Urothelium cell line (cell line): ENCODE measurements at places on chromosomes 13 and 19.

DNA sequence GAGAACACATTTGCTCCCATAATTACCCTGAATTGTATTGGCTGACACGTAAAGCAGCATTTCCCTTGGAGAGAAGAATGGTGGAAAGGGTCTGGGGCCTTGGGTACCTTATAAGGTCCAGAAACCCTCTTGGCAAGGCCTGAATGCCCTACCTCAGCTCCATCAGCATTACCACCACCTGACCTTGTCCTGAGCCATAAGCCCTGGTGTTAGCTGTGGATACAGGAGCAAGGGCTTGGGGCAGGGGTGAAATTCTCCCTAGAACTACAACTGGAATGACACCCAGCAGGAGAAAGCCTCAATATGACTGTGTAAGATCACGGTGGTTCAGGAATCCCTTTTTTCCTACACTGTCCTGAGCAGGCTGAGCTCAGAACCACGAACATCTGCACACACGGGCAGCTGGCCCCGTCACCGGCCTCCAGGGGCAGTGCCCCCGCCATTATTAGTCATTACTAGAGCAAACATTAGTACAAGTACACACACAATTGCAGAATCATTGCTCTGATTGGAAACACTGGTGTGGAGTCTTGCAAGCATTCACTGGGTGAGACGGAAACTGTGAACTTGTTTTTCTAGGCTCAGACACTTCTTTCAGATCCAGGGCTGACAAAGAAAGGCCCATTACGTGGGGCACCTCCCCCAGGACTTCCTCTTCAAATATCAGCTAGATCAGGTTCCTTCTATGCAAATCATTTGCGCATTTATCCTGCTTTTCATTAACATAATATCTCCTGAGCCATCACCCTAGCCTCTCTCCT lies 26.8 kb upstream of the MTIF3 start:
- DNase-seq = peak; percentile 29

DNA sequence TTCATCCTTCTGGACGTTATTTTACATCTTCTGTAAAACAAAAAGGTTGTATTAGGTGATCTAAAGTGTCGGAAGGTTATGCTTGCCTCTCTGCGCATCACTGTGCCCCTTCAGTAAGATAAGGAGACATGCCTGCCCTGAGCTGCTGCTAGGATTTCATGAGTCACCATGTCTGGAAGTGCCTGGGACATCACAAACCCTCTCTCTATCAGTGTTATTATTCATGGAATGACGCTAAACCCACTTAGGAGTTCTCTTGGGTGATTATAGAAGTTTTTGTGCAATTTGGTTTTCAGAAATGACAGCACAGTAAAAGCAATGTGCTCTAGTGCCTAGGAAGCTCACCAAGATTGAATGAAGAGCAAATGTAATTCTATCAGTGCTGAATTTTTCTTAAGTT lies 617.7 kb downstream of the DCT start:
- DNase-seq = peak; percentile 36

DNA sequence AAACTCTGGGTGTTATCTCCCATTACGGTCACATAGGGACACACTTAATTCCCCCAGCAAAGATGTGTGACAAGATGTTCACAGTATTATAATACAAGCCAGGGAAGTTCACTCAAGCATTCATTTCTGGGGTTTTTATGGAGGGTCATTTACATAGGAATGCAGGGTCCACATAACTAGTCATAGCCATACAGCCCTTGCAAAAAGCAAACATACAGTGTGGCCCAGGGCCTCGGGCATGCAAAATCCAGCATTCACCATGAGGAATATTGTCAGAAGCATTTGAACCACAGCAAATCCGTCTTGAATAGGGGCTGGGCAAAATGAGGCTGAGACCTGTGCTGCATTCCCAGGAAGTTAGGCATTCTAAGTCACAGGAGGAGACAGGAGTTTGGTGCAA lies 13.0 kb upstream of the ZNF460 start:
- no peak for DNase-seq

DNA sequence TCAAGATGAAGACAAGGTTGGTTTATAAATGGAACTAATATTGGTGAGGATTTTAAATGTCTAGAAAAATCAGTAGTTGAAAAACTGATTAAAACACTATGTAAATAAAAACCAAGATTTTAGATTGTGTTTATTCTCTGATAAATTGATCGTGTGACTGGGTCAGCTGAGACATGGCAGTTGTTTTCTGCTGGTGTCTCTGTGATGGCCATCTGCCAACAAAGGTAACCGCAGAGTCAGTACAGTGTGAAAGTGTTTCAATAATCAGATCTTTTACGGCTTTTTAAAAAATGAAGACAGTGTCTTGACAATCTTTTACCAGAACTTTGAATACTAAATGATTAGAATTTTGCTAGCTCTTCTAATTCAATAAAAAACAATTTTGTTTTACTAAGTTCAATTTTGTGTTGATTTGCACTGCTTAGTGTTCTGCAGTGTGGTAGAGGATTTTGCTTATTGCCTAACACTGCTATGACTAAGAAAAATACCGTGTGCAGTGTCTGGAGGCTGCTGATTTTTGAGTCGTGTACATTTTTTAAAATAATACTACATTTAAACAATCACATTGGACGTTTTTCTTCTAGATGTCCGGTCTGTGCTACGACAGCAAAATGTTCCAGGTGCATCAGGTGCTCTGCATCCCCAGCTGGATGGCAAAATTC lies 32.7 kb upstream of the GPR183 start:
- no peak for DNase-seq

DNA sequence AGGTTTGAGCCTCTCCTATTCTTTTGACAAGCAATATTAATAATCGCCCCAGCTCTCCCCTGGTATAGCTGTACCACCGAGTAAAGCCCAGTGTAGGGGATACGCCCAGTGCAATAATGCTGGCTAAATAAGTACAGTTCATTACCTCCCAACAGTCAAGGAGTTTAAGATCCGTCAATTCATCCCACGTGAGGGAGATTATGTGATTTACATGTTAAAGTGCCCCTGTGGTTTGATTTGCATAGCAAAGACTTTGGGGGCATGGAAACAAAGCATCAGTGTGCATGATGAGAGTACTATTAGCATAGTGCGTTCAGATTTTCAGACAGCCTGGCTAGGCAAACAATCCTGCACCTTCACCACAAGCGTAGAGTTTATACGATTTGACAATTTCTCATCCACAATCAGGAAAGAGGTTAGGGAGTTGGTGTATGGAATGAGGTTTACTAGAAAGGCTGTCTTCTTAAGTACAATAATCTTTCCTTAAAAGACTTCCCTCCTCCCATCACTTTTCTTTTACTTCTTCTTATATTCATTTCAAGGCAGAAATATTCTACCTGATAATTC lies 754.0 kb downstream of the DIAPH3 start:
- no peak for DNase-seq

- DNase-seq = no peak
Observed at GRCh38 chr13:46106839-46107371, 2.1 kb upstream of the CPB2 start.

- DNase-seq = no peak
Observed at GRCh38 chr19:32876919-32877285, 7.3 kb upstream of the SLC7A9 start.

DNA sequence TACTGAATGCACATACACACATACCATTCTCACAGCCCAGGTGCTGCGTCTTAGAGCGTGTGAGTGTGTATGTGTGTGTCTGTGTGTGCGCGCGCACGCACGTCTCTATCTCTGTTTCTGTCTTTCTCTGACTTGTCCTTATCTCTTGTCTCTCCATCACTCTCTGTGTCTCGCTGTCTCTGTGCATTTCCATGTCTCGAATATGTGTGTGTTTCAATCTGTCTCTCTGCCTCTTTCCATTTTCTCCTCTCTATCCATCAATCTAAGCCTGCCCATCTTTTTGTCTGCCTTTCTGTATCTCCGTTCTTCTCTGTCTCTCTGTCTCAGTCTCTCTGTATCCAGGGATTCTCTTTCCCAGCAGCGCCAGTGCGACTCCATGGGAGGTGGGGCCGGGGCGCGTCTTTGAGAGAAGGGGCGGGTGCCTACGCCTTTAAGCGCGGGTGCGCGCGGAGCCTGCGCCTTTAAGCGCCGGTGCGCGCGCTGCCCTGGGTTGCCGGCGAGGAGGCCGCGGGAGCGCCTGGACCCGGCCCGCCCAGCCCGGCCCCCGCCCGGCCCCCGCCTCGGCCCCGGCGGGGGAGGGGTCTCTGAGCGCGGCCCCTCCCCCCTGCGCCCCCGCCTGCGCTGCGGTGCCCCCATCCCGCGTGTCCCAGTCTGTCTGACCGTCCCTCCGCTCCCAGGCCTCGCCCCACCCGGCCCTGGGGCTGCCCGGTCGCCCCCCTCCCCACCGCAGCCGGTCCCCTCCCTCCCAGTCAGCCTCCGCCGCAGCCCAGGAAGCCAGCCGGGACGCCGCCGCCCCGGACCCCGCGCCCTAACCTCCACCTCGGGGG lies at the start of gene LRFN3:
TSS of gene LRFN3 (plus strand) at position 464 of the 827 bp plus-strand sequence. CDS start 3,052 bp downstream, outside the sequence.
- peak; percentile 92 for DNase-seq

- DNase-seq = no peak
Observed at GRCh38 chr13:94345374-94346195, 133.9 kb downstream of the DCT start.

DNA sequence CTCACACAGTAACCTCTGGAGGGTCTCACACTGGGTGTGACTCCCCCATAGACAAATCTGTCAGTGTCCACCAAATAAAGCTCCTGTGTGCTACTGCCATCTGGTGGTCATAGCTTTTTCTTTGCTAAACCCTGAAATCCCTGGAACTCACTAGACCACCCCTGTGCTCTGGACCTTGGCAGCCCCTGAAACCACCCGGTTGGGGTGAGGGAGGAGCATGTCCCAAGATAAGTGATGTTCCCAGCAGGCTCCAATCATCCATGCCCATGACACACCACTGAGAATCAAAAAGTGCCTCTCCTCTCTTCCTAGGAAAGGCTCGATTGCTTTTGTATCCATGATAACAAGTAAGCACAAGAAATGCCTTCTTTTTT lies 6.5 kb upstream of the HSD17B14 start:
- DNase-seq = peak; percentile 55

DNA sequence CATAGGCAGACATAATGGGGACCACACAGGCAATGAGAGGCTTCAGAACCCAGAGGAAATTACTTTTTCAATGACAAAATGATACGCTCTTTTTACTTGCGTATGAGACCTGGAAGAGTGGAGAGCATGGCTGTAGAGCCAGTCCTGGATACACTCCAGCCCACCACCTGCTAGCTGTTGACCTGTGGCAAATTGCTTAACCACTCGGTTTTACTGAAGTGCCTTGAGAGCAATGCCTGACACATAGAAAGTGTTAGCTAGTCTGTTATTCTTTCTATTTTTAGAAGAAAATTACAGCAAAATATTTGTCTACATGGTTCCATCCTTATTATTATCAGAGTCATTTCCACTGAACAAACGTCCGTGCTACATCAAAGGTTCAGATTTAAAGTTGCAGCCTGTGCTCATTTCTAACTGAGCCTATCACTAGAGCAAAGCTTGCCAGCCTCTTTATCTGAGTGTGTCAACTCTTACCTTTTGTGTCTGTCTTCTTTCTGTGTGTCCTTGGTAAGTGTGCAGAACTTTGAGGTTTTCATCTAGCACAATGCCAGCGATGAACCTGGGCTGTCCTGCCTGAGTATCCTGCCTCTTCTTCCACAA lies 9.6 kb upstream of the GPR183 start:
- no peak for DNase-seq

GRCh38 chr19:16527334-16527935 lies 14.8 kb downstream of the CHERP start:
- no peak for DNase-seq
